GM13976 (cell line): ENCODE measurements at places on chromosomes 5 and 9.

DNA sequence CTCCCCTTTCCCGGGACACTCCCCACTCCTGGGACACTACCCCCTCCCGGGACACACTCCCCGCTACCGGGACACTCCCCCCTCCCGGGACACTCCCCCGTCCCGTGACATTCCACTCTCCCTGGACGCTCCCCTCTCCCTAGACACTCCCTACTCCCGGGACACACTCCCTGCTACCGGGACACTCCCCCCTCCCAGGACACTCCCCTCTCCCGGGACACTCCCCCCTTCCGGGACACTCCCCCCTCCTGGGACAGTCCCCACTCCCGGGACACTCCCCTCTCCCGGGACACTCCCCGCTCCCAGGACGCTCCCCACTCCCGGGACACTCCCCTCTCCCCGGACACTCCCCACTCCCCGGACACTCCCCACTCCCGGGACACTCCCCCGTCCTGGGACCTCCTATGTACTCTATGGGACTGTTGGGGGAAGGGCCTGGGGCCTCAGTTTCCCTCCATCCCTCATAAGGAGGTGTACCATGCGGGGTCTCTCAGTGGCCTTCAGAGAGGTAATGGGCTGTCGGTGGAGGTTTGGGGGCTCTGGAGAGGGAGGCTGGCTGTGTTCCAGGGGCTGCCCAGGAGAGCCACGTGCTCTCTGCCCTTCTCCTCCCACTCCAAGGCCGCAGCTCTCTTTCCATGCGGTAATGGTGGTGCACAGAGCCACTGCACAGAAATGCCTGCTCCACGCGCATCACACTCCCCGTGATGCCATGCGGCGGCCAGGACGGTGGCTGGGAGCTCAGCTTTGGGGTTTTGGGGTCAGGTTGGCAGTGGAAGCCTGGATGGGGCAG is 96.2 kb downstream of the RXRA start:
- DNase-seq = no peak

- no peak for DNase-seq
These were observed 18.4 kb upstream of the EGFL7 start for GRCh38 chr9:136644343-136644592.

DNA sequence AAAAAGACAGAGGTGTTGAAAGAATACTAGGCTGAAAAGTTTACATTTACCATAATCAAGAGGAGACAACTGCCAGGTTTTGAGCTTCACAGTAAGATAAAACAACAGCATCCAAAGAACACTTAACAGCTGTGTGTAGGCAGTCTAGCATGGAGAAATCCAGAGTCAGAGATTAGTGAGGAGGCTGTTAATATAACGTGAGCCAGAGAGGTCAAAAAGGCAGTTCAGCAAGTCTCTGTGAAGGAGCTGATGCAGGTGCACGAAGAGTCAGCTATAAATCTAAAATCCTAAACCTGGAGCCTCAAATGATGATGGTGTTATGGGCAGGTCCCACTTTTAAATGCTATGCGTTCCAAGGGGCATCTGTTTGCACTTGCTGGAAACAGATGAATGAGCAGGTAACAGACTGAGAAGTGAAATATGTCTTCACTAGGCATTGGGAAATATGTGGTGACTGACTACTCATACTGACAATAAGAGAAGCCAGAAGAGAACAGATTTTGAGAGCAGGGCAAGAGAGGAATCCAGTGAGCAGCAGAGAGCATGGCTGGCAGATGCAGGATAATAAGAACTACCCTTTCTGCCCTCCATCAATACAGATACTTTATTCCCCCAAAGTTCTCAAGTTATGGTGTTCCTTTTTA is 8.7 kb downstream of the APTX start:
- DNase-seq = no peak

DNA sequence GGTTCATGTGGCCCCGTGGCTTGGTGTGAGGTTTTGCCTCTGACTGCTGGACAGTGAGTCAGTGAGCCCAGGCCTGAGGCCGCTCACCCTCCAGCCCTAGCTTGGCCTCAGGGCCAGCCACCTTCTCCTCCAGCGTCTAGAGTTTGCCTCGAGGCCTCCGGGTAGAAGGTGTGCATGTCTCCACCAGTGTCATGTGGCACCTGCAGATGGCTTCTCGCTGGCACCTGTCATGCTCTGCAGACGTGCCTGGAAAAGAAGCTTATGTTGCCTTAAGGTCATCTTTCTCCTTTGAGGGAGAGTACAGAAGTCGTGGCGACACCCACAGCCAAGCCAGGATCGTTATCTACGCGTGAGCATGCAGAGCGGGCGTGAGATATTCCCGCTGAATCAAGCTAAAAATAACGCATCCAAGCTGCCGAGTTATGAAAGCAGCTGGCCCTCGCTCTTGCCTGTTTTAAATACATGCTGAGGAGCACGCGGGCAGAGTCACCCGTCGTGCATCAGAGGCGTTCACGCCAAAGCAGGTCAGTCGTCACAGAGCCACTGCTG is 79.7 kb upstream of the FCN2 start:
- DNase-seq = no peak
